Fibroblast of the aortic adventitia (primary cell): ENCODE measurements at places on chromosomes 1 and 21. TPM values are rescaled to one million over a fixed set of nuclear protein-coding genes. Genes with fewer than 3 reads are reported as not detected.

- DNase-seq: no peak
Observed at GRCh38 chr1:4718071-4718470, 63.7 kb downstream of the AJAP1 start.

- DNase-seq: no peak
Observed at GRCh38 chr1:33048426-33048825, 11.7 kb upstream of the AK2 start.

Gene HUNK
- 0.45 and 4.3 TPM in 2 replicates for total RNA-seq

- DNase-seq: peak; percentile 73
Observed at GRCh38 chr1:221169447-221169889, 290.2 kb downstream of the HLX start.

- DNase-seq: no peak
Observed at GRCh38 chr1:88649932-88650331, 34.1 kb upstream of the PKN2 start.

DNA sequence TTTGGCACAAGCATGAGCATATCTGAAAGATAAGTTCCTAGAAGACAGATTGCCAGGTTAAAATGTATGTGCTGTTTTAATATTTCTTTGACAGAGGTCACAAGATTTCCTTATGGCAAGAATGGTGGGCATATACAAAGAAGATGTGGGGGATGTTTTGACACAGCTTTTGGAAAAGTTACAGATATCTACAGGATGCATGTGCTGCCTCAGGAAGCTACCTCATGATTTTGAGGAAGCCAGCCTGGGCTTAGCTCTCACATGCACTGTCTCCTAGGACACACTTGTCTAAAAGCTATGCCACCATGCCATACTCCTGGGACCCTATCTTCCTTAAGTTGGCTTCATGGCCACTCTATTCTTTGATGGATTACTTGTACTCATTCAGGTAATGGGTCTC lies 99.9 kb downstream of the C1orf94 start:
- DNase-seq: no peak

Gene DNTTIP2
- total RNA-seq: 39.0 and 40.2 TPM in 2 replicates

Gene ZFP69
- 1.7 and 3.4 TPM in 2 replicates for total RNA-seq

- DNase-seq: peak; percentile 67
Observed at GRCh38 chr21:35614396-35614921, 445.9 kb downstream of the SETD4 start.

Gene FYB2
- not detected in 2 replicates for total RNA-seq

- no peak for DNase-seq
Observed at GRCh38 chr1:116310180-116310579, 62.9 kb upstream of the ATP1A1 start.

Gene RSBN1
- 9.2 and 23.7 TPM in 2 replicates for total RNA-seq

Gene ADCY10
- 0.09 and 0.25 TPM in 2 replicates for total RNA-seq

Gene MFN2
- 41.9 and 59.7 TPM in 2 replicates for total RNA-seq

DNA sequence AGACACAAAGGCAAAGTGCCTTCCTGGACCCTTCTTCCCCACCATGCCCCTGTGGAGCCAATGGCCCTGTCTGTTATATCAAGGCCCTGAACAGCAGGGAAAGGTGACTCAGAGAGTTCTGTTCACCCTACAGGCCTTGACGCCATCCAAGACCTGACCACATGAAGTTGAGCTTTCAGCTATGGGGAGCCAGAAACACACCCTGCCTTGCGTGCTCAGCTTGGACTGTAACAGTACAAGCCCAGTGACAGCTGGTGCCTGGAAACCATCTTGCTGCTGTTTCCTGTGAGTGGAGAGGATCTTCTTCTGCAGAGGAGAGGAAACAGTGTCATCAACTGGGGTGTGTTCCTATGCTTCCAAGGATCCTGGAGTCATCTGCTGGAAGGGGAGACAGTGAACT lies 165.0 kb upstream of the IRF2BP2 start:
- DNase-seq: peak; percentile 55

Gene CASQ1
- total RNA-seq: 0.18 TPM in 1 of 2 replicates, not detected in the other

DNA sequence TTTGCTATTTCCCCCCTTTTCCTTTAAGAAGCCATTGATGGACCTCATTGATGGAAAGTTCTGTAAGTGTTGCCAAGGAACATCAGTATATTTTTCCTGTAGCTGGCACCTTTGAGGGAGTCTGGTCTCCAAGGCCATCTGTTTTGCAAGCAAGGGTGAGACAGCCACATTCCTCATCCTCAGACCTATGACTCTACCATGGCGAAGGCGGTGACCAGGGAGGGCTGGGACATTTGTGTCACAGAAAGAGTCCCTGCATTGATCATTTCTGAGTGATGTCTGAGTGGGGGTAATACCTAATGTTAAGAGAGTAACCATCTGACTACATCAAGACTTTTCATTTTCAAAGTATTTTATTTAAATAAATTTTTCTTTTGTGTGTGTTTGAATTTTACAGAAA lies 35.4 kb downstream of the KIAA0040 start:
- no peak for DNase-seq

Gene FCRL6
- total RNA-seq: not detected in 2 replicates

DNA sequence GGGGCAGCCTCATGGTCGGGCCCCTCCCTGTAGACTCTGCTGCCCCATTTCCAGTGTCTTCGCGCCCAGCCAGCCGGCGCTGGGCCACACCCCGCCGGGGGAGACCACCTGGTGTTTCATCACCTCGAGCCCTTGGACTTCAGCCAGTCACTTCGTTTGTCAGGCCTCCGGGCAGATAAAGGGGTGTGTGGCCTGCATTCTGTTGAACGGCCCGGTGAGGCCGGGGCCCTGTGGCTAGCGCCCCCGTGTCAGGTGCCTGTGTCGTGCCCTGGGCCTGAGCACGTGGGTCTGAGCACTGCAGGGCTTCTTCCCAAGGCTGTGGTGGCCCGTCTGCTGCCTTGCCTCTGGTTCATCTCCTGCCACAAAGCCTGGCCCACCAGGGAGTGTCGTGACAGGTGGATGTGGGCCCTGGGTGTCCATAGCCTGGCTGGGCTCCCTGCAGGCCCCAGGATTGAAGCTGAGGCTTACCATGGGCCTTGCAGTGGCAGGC lies 65.2 kb upstream of the DIP2A start:
- DNase-seq: no peak

- DNase-seq: no peak
Observed at GRCh38 chr1:14629363-14630014, 31.0 kb downstream of the KAZN start.

Gene TRIM58
- 0.09 and 3.0 TPM in 2 replicates for total RNA-seq

- DNase-seq: no peak
Observed at GRCh38 chr1:205587581-205587980, 44.2 kb downstream of the ELK4 start.

- DNase-seq: no peak
Observed at GRCh38 chr1:230641346-230641745, 935 bp upstream of the COG2 start.

Gene FAM167B
- 1.4 and 2.1 TPM in 2 replicates for total RNA-seq

Gene BMP8A
- total RNA-seq: not detected in 2 replicates

Gene PSMD4
- total RNA-seq: 111 and 139 TPM in 2 replicates

Gene TRPM2
- 0.08 TPM in 1 of 2 replicates, not detected in the other for total RNA-seq

Gene TFF1
- total RNA-seq: not detected in 2 replicates

DNA sequence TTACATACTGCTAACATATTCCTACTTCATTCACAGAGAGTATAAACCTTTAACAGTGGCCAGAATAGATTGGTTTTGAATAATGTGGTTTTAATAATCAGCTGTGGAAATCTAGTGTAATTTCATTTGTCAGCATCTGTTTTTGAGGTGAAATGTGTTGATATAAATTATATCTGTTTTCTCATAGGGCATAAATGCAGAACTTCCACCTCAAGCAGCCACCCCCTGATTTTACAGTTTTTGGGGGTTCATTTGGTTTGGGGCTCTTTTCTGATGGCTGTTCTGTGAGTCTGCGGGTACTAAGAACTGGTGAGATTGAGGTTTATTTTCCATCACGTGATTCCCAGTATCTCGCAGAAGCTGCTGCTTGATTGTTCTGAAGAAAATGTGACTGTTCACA lies 23.2 kb downstream of the EDARADD start:
- DNase-seq: no peak

Gene OR2L8
- not detected in 2 replicates for total RNA-seq

DNA sequence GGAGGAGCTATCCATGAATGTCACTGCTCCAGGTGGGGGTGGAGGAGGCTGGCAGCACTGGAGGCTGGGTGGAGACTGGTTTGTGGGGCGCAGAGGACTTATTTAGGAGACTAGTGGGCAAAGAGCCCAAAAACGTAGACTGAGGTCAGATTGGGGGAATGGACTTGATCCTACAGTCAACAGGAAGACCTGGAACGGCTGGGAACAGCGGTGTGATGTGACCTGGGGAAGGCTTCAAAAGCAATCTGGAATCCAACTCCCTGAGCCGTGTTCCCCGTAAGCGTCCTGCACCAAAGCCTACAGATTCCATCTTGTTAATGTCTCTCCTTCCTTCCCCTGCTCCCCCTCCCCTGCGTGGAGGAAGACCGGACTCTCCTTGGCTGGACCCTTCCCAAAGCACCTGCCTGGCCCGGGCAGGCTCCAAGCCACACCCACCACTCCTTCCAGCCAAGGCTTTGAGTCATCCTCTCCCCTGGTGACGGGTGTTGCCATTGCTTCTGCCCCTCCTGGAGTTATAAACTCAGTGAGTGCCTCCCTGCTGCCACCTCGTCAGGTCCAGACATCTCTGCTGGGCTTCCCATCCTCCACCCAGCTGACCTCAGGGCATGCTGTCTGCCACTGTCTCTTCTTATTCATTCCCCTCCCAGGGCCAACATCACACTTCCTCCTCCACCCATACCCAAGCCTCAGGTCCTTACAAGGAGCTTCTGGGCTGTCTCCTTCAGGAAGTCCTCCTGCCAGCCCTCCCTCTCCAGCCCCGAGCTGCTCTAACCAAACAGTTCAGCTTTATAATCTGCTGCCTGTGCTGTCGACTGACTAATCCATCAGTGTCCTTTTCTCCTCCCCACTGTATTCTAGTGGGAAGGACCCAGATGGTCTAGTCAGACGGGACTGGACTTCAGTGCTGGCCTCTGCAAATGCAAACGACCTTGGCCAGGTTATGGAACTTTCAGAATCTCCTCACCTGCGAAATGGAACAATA lies 1.6 kb upstream of the CLSTN1 start:
- DNase-seq: peak; percentile 63

DNA sequence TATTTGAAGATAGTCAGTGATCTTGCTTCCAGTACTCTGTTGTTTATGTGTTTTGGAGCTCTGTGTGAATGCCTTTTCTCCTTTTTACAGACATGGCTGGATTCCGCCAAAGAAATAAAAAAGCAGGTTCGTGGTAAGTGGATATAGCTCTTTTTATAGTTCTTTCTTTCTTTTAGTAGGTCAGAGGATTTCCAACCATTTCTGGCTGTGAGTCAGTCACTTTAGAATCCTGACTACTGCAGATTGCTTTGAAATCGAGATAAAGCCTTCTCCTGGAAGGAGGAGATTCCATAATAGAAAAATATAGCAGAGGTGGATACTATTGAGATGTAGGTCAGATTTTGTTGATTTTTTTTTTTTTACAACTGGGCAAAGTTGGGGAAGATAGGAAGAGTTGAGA lies 97.4 kb downstream of the EPB41 start:
- DNase-seq: peak; percentile 10

Gene EDARADD
- total RNA-seq: not detected in 2 replicates

DNA sequence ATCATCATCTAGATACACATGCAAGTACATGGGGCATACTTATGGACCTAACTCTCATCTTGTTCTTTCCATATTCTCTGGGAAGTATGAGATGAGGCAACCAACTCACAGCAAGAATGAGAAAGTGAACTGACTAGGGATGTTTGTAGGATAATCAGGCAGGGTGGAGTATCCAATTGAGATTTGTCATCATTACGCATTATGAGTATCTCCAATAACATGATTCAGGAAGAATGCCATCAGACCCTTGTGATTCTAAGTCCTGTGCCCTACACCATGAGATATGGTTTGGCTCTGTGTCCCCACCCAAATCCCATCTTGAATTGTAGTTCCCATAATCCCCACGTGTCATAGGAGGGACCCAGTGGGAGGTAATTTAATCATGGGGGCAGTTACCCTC lies 154.0 kb downstream of the SLC30A10 start:
- no peak for DNase-seq

DNA sequence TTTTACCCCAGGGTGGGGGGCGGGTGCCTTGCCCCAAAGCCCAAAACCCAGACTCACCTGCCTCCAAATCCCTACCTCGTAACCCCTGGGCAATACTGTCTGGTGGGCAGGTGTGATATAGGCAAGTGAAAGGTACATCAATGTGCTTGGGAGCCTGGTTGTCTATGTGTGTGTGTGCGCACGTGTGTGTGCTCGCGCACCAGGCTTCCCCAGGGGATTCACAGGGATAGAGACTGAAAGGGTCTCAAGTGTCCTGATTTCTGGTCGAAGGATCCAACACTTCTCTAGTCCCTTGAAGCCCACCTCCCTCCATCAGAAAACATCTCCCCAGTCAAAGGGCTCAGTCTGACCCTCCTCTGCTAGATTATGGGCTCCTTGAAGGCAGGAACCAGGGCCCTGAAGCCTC lies 28.9 kb upstream of the EPB41 start:
- DNase-seq: no peak

DNA sequence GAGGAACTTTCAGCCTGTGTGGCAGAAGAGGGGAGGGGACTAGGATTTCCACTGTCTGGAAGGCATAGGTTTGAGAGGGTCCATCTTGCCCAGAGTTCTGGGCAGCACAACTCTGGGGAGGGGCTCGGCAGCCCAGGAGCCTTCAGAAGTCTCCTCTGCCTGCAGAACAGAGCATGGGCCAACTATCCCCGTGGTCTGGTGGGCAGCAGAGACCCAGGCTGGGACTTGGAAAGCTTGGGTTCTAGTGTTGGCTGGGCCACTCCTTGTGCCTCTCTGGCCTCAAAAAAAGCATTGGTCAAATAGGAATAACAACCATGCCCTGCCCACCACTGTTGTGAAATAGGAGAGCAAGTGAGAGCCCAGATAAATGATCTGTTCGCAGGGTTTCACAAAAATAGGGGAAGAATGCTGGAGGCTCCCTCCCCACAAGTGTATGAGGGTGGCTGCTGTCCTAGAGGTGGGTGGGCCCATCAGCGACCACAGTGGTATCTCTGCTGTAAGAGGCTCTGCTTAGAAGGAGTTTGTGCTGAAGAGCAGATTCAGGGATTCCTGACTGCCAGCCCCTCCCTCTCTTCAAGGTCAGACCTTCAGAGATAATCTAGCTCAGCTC lies 8.9 kb downstream of the EPHA10 start:
- DNase-seq: no peak

- DNase-seq: no peak
Observed at GRCh38 chr1:9010781-9011323, 15.4 kb downstream of the SLC2A7 start.

GRCh38 chr1:28208818-28209441 lies 23.9 kb downstream of the DNAJC8 start:
- DNase-seq: peak; percentile 81

DNA sequence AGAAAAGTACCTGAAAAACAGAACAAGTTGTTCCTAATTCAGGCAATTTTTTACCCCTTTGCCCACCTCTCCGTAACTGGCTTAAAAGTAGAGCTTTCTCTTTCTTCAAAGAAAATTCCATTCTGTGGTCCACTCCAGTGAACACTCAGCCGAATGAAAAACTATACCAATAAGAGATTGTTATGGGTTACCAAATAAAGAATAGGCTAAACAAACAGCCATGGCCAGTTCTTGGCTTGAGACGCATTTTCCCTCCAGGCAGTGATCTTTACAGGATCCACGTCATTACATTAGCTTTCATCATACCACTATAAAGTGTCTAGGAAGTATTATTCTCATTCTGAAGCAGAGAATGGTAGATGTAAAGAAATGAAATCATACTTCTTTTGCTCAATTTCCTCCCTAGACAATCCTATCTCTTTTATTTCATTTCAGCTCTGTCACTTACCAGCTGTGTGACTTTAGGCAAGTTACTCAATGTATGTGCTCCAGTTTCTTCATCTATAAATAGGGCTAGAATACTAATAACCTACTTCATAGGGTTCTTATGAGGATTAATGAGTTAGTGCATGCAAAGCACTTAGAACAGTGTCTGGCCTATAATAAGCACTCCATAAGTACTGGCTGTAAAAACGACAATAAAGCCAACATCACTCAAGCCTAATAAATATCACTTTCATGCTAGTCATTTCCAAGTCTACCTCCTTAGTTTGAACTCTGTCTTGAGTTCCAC lies 26.5 kb upstream of the TRIM45 start:
- peak; percentile 70 for DNase-seq

Gene TPTE
- total RNA-seq: not detected in 2 replicates
